ENCODE measurements at places on chromosomes 6 and 20. TPM values are rescaled to one million over a fixed set of nuclear protein-coding genes. Genes with fewer than 3 reads are reported as not detected.

Gene YWHAB
- 70.9 TPM for total RNA-seq

Gene PTCHD4
- 0.33 TPM for total RNA-seq

Gene ECT2L
- not detected for total RNA-seq

Gene UBD
- not detected for total RNA-seq

Gene PRL
- total RNA-seq, result not detected

Gene GJA10
- not detected for total RNA-seq
